Neural progenitor cell (in vitro differentiated cells): ENCODE measurements at places on chromosomes 4 and X.

DNA sequence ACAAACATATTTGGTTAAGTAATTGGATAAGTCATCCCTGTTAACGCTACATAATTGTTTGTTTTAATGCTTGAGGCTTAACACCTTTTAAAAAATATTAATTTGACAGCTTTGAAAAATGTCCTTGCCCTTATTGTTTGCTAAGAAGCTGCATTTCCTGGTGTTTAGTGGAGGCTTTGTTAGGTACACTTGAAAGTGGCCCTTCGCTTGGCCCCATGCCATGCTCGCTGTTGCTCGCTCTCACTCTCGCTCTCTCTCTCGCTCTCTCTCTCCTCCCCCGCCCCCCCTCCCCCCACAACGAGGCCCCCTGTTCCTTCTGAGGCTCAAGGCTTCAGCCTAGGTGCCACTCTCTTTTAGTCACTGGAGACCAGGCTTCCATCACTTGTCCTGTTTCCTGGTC lies 139.6 kb downstream of the DCLK2 start:
- DNase-seq: no peak

GRCh38 chr4:118909173-118909956 lies 20.7 kb downstream of the SYNPO2 start:
- DNase-seq: no peak

DNA sequence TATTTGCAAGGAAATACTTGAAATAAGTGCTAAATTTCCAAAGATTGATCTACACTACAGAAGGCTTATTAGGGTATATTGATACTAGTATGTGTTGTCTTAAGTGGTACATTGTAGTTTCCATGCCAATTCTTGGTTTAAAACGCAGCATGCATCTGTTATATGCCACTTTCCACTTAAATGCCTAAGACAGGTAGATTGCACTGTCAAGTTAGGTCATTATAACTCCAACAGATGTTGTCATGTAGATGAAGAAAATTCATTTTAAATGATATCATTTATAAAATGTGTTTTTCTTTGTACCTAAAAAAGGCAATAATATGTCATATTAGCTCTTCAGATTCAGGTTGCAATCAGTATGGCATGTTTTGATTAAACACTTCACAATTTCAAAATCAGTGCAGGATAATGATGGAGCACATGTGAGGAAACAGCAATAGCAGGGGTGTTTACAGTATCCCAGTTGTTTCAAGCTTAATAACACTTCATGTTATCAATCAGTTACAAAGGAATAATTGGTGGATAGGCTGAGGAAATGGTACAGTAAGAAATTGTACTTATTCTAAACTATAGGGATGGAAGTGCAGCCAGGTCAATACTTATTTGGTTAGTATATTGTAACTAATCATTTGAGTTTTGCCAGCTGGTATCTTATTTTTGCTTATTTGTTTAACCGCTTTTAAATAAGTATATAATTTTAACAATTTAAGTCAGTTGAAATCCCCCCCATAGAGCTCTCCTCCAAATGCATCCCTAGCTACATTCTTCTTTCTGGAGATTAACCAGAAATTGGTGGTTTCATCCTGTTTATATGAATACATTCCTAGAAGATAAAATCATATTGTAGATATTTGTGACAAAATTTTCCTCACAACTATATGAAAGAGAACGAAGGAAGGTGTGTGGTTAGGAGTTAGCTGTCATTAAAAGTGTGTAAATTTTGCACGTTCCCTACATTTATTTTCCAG lies 454.4 kb upstream of the ATOH1 start:
- no peak for DNase-seq

DNA sequence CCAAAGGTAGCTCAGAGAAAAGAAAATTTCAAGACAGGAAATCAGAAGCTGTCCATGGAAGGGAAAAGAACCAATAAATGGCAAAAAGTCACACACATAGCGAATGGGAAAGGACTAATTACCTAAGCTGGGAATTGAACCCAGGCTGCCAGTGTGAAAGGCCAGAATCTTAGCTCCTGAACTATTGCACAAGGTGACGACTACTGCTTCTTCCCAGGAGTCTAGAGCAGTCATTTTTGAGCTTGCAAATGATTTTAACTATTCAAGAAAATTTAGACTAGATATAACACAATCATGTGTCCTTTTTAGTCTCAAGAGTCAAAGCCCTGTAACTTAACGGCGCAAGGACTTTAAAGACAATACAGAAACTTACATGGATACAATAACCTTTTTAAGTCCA lies 34.1 kb upstream of the ZNF81 start:
- no peak for DNase-seq

GRCh38 chr4:106775636-106776035 lies 260.5 kb downstream of the DKK2 start:
- no peak for DNase-seq

DNA sequence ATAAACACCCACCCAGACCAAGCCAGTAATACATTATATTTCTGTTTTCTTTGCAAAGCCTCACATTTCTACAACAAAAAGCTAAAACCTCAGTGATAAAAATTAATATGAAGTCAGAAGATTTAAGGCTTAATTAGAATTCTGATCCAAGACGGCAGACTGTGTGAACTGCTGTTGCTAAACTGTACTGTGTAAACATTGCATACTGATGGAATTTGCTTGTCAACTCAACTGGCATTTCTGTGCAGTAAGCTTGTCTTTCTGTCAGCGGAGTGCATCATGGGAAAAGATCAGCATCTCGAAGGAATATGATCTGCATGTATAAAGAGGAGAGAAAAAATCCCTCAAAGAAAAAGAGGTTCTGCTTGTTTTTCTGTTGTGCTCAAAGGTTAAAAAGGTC lies 69.4 kb upstream of the SPANXB1 start:
- no peak for DNase-seq

GRCh38 chr4:2829321-2829932 lies 14.2 kb upstream of the ADD1 start:
- no peak for DNase-seq

DNA sequence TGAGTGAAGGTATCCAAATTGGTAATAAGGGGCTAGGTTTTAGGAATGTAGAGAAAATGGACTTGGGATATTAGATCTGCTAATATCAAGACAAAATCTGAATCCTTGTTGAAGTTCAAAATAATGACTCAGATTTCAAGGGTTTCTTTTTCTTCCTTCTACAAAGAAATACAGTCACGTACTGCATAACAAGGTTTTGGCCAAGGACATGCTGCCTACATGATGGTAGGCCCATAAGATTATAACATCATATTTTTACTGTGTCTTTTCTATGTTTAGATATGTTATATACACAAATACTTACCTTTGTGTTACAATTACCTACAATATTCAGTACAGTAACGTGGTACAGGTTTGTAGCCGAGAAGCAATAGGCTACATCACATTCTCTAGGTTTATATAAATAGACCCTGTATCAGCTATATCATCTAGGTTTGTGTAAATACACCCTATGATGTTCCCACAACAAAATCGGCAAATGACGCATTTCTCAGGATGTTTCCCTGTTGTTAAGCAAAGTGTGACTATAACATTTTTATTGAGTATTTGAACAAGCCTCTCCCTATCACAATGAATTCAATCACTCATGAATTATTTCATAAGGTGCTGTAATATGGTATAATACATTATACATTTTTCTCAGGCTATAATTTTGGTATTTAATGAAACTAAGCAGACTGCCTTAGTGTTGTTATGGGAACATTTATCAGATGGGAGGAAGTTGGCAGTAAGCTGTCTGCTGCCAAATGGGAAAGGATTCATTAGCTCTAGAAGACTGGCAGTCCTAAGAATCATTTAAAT lies 186.3 kb downstream of the PPP3CA start:
- no peak for DNase-seq

DNA sequence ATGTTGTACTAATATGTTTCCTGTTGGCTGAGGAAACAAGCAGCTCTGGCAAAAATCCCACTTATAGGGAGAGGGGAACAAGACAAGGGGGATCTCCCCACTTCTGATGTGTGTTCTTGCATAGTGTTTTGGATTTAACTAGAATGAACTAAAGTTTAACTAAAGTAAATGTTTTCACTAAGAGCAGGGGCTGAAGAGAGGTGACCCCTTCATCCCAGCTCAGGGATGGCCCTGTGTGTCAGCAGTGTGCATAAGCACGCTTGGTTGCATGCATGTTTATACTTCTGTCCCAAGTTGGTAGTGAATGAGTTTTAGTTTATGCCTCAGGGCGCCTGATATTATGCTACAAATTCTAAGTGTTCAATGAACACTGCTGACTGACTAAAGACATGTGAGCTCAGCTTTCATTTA lies 169.4 kb downstream of the MGST2 start:
- DNase-seq: no peak

GRCh38 chr4:10032625-10033024 lies 11.3 kb upstream of the SLC2A9 start:
- DNase-seq: no peak

GRCh38 chrX:123830309-123830708 lies 29.5 kb upstream of the XIAP start:
- no peak for DNase-seq

- DNase-seq: peak; percentile 6
These were observed 88.2 kb downstream of the TASL start for GRCh38 chrX:30489323-30489722.

DNA sequence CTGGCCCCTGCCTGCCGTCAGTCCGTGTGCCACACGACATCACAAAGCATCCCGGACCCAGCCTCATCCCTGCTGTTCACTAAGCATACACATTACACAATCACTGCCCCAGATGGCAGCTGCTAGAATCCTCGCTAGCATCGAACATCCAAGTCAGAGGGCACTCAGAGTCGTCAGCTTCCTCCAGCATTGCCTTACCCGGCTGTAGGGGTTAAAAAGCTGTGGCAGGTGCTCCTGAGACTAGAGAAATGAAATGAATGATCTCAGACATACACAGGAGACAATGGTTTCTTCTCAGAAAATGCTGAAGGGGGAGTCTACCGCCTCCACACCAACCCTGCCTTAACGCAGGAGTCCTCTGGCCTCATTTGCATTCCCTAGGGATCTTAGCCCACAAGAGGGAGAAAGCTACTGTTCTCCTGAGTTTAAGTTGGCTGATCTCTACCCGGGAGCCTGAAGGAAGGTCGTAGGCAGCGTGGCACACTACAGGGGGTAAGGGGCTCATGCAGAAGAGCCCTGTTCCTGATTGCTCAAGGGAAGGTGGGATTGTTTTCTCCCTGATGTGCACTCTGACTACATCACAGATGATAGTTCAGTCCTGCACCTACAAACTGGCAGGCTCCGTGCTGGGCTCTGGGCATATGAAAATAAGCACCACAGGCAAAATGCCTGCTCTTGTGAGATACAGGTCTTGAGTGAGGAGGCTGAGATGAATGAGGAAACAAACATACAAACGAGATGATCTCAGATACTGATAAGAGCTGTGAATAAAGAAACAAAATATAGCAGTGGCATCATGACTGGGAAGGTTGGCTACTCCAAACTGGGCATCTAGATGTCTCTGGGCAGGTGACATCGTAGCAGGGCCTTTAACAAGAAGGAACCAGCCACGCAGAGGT lies 2.6 kb upstream of the KIAA0232 start:
- peak; percentile 72 for DNase-seq

DNA sequence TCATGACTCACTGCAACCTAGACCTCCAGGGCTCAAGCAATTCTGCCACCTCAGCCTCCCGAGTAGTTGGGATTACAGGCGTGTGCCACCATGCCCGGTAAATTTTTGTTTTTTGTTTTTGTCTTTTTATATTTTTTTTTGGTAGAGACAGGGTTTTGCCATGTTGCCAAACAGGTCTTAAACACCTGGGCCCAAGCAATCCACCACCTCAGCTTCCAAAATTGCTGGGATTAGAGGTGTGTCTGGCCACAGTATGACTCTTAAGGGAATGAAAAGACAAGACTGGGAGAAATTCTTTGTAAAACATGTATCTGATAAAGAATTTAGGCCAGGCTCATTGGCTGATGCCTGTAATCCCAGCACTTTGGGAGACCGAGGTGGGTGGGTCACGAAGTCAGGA lies 29.2 kb upstream of the PDGFRA start:
- DNase-seq: no peak

DNA sequence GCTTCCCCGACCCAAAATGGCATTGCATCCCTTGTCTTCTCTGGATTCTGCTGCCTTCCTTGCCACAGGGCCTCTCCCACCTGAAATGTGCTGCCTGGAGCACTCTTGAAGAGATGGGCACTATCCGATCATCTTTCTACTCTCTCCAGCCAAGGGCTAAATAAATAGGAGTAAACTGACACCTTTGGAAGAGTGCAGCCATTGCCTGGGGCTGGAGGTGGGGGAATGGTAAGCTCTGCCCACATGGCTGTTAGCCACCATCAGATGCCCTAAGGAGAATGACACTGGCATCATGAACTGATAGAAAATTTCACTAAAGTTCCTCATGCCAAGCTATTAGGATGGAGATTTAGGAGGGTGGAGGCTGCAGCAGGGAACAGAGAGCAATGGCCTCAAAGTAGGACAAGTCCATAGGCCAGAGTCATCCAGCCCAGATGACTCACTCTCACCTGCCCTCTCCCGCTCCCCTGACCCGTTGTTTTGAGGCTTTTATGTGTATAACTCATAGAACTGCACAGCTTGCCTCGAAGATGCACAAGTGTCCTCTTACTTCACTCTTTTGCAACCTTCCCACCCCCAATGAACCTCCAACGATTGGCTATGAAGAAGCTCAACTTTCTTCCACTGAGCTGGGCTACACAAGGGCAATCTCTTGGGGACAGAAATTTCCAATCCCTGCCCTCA lies 822 bp upstream of the PFKFB1 start:
- DNase-seq: no peak

DNA sequence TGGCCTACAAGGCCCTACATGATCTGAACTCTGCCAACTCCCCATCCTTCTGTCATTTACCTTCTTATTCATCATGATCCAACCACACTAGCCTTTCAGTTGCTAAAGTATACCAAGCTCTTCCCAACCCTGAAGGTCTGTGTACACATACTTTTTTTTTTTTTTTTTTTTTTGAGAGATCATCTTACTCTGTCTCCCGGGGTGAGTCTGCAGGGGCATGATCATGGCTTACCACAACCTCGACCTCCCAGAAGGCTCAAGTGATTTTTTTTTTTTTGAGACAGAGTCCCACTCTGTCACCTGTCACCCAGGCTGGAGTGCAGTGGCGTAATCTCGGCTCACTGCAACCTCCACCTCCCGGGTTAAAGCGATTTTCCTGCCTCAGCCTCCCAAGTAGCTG lies 5.9 kb upstream of the UTP14A start:
- DNase-seq: no peak

DNA sequence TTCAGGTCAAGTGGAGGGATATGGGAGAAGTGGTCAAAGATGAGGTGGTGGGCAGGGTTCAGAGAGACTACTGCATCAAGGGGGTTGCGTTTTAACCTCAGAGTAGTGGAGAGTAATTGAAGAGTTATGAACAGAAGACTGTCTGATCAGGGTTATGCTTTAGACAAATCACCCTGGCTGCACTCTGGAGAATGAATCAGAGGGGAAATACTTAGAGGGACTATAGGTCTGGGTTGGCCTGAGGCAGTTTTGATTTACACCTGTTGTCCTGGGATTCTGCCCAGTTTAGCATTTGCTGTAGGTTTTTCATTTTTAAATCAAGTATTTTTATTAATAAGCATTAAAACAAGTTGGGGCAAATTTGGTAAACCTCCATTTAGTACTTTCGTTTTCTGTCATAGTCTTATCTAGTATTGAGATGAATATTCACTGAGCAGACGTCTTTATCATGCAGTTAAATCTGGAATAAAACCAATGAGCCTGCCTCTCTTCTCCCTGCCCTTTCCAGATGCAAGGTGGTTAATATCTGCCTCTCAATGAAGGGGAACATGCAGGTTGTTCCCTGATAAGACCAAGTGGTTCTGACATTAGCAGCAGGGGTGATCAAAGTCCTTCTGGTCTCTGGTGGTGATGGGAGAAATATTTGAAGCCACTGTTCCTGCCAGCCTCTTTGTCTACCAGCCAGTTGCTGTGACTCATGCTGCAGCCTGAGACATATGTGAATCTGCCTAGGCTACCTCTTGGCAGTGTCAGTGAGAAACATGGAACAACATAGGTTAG lies 116.0 kb upstream of the RPS6KA3 start:
- no peak for DNase-seq
